ENCODE measurements at places on chromosomes 5 and 9.

DNA sequence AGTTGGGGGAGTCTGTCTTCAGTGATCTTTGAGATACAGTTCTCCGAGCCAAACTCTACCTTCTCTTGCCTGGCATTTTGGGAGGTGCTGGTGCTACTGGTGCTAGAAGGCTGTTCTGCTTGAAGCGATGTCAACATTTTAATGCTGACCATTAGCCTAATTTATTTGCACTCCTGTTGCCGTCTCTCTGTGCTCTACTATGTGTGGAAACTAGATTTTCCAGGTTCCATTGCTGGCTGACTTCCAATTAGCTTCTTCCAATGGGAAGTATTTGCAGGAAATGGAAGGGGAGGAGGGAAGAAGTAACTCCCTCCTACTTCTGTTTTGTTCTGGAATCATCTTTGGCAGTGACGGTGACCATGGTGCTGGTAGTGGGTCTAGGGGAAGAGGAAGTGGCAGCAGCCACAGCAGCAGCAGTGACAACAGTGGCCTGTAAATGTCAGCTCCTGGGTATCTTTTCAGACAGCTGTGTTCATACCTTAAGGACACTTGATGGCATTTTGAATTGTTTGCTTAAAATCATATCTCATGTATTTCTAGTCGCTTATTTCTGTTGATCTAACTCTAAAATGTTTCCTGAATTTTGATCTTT, 7.9 kb downstream of the TXNDC8 start:
- no peak for ATAC-seq

DNA sequence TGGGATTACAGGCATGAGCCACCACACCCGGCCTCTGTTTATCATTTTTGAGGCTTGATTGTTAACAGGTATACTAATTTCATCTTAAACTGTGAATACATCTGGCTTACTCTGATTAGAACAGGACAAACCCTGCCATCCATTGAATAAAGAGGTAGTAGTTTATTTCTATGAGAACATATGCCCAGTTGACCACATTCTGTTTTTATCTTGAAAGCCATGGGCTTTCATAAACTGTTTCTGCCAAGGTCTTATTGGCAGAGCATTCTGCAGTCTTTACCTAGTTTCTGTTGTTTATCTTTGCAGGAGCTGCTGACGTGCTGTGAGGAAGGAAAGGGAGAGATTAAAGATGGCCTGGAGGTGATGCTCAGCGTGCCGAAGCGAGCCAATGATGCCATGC, 184.9 kb upstream of the OTULINL start:
- ATAC-seq, result no peak

DNA sequence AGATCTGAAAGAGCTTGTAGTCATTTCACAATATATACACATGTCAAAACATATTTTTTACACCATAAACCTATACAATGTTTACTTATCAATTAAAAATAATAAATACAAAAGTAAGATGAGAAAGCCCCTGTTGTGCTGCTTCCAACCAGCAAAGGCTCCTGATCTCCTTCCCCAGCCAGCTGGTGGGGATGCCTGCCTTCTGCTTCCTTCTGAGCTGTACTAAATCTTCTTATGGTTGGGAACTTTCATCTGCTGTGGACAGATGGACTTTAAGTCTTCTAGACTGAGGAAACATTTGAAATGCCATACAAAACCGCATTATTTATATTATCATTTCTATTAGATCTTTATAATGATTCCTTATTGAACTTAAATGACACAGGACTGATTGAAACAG, 745.3 kb upstream of the CHD1 start:
- ATAC-seq, result no peak

- ATAC-seq, result peak; percentile 24
Observed at GRCh38 chr5:141512390-141512910, 23.6 kb downstream of the PCDHGC5 start.

GRCh38 chr9:93198838-93199625, 15.1 kb downstream of the WNK2 start:
- ATAC-seq, result no peak

DNA sequence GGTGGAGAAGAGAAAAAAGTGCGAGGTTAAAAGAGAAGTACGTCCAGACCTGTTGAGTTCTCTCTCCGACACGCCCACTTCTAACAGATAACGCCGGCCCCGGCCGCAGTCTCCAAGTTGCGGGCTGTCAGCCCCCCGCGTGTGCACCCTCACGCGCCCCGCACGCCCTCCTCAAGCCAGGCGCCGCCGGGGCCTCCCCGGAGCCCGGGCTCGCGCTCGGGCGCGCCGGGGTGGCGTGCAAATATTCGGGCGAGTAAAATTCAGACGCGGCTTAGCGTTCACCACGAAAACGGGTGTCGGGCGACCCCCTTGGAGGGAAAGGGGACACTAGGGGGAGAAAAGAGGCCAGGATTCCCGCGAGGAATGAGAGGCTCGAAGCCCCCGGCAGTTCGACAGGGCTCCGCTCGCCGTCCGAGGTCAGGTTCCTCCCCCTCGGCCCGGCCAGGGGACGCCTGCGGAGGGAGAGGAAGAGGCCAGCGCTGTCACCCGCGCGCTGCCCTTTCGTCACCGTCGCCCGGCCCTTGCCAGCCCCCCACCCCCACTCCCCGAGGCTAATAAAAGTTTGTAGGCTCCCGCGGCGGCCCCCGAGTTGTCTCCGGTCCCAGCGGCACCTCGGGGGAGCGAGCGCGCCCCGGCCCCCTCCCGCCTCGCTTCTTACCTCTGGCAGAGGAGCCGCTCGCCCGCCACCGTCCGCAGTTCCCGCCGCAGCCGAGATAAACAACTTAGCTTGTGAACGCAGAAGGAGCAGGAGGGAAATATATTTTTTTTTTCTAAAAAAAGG, 743 bp downstream of the NR3C1 start:
- no peak for ATAC-seq

- no peak for ATAC-seq
Observed at GRCh38 chr9:6562201-6562600, 83.3 kb downstream of the GLDC start.

- no peak for ATAC-seq
Observed at GRCh38 chr5:180170810-180171567, 38.0 kb downstream of the RASGEF1C start.

- ATAC-seq, result no peak
Observed at GRCh38 chr5:74722271-74722670, 37.2 kb downstream of the HEXB start.

- no peak for ATAC-seq
Observed at GRCh38 chr5:171495122-171495700, 75.8 kb downstream of the FGF18 start.

- ATAC-seq, result no peak
Observed at GRCh38 chr9:125805057-125805456, 57.9 kb downstream of the PBX3 start.

GRCh38 chr5:63961598-63962161, 565 bp downstream of the HTR1A start:
- ATAC-seq, result no peak

DNA sequence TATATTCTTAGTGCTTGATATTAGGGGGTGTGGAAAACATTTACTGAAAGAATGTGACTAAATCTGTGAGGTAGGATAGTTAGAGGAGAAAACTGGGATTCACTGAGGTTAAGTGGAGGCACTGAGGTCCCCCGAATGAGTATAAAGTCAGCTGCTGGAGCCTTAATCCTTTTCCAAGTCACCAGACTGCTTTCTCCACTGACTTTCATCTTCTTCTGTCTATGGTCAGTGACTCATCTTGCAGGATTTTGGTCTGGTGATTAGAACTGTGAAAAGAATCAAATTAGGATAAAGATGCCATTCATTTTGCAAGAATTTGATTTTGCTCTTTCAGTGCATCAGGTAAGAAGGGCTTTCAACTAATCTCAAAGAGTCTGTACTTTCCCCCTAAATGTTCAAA, 89.3 kb upstream of the ALDH1A1 start:
- no peak for ATAC-seq

GRCh38 chr9:134295101-134295745, 31.0 kb upstream of the RXRA start:
- no peak for ATAC-seq

DNA sequence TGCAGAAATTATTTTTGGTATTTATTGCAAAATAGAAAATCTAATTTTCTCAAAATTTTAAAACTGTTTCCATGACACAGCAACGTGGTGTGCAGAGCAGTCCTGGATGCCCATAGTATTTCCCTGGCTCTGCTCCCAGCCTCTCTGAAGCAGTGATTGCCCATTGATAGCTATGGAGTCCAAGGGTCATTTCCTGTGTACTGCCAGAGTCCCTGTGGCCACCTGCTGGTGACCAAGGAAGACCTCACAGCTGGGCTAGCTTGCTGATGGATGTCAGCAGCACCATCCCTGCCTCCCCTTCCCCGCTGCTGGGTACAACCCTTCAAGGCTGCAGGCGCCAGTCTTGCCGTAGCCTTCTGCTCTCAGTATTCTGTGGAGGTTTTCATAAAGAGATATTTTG, 184.1 kb downstream of the DIRAS2 start:
- no peak for ATAC-seq

GRCh38 chr9:23447166-23447565, 378.9 kb downstream of the ELAVL2 start:
- no peak for ATAC-seq

DNA sequence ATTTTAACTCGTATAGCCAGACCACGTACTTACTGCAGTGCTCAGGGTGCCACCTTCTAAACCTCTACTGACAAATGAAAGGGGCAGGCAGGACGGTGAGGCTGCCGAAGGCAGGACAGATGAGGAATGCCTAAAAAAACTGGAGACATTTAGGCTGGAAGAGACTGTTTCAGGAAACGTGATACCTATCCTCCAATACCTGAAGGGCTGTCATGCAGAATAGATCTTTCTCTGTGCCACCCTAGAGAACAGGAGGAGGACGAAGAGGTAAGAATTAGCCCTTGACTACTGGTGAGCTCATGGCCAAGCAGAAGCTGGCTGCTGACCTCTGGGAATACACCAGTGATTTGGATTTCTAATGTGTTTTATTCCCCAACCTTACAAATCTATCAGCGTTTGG, 139.4 kb downstream of the EFNA5 start:
- no peak for ATAC-seq

DNA sequence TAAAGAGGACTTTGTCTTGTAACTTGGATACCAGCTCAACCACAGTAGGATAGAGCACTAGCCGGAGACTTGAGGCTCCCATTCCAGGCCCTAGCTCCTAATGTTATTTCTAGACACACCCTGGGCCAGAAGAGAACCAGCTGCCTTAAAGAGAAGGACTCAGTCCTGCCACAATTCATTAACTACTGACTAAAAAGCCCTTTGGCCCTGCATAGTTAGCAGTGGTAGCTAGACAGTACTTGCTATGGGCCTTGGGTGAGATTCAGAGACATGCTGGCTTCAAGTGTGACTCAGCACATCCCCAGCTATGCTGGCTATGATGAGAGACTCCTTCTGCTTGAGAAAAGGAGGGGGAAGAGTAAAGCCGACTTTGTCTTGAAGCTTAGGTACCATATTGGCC, 47.3 kb downstream of the TMEM167A start:
- no peak for ATAC-seq

DNA sequence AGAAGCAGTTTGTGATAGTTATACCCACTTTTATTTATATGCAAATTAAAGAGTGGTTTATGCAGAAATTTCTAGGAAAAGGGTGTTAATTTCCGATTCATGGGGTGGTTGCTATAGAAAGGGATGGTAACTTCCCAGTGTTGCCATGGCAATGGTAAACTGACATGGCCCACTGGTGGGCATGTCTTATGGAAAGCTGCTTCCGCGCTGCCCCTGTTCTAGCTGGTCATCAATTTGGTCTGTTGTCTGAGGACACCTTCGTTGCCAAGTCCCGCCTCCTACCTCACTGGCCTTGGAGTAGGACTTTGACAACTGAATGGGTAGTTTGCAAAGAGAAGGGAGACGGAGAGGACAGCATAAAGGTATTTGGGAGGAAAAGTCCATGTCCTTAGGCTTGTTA, 74.0 kb upstream of the SMIM23 start:
- ATAC-seq, result no peak

DNA sequence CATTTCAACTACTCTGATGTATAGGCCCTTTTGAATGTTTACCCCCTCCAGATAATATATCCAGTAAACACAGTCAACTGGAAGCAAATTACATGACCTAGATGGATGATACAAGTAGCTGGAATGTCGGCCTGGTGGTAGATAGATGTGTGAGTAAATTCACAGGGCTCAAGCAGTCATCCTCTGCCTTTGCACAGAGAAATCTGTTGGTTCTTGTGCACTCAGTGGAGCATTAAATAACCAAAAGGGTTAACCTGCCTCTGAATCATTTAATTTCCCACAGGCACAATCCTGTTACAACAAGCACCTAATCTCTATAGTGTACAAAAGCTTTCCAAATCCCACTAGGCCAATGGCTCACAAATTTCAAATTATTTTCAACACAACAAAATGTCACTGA, 668.3 kb downstream of the DNAH5 start:
- no peak for ATAC-seq

GRCh38 chr5:179870952-179871351, 12.3 kb upstream of the MRNIP start:
- no peak for ATAC-seq

GRCh38 chr9:69222970-69223369, 48.9 kb downstream of the TJP2 start:
- no peak for ATAC-seq

DNA sequence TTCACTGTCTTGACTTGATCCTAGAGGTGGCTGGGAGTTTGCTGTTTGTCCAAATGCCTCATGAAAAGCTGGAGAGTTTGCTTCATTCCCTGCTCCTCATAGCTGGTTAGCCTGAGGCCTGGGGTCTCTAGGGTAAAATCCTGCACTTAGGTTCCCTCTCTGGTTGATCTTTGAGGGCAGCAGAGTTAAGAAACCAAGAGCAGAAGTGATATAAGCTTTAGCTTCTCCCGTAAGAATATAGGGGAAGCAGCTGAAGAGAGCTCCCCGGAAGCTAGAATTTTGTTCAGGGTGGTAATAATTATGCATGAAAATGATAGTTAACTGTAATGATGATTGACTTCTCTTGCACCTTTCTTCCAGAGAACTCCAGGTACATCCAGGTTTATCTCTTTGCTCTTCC, 1.4 kb downstream of the FAM53C start:
- no peak for ATAC-seq

GRCh38 chr9:103335461-103335860, 340.3 kb downstream of the CYLC2 start:
- ATAC-seq, result no peak

GRCh38 chr5:33675958-33676464, 215.8 kb downstream of the ADAMTS12 start:
- no peak for ATAC-seq

Measured in activated T-helper 17 cell treated with anti-CD3 and anti-CD28 coated beads, Interleukin-2, amount 50 U/mL, for 72 hours (primary cell).